ENCODE measurements at places on chromosomes 7 and 10.

GRCh38 chr10:29481906-29482440 lies 152.8 kb downstream of the SVIL start:
- DNase-seq = no peak

GRCh38 chr7:147240468-147240867 lies 1123.9 kb downstream of the CNTNAP2 start:
- DNase-seq = no peak

DNA sequence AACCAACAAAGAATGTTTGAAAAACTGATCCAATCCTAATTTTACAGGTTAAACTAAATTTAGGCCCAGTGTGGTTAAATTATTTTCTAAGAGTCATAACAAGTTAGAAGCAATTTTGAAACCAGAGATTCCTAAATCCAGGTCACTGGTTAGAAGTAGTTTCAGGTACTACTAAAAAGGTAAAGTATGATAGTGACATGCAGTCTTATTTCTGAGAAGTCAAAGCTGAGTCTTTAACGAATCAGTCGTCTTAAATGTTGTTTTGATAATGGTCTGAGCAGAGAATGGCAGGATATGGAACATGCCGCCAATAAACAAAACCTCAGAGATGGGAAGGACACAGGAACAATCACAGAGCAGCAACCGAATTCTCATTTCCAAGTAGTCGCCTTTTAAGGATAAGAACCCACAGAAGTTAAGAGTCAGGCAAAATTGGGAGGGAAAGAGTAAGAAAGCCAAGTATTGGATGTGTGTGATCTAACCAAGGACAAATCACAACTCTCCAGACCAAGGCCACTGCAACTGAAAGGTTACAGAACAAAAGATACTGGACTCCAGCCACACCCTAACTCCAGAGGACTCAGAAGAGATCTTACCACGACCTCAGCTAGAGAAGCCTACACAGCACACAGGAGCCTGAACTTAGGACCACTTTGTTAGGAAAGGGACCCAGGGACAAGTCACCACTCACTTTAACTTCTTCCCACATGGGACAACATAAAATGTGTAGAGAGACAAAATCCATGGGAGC lies 19.7 kb downstream of the TMEM243 start:
- DNase-seq = no peak

DNA sequence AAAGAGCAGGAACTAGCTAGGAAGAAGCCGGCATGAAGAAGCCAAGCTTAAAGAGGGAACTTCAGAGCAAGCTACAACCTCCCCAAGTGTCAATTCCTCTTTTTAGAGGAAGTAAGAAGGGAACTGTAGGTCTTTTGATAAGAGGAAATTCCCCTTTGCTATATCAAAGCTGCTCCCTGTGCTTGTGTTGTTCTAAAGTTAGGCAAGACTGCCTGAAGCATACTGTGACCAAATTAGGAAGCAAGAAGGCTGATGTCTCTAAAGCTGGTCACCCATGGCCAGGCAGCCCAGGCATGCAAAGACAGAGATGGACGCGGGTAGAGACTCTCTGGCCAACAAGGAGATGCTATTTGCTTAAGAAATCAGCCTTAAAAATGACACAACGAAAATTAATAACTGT lies 87.9 kb downstream of the RNF216 start:
- peak; percentile 91 for DNase-seq

- DNase-seq = no peak
Measured at GRCh38 chr10:50280049-50280841, 28.9 kb upstream of the ASAH2 start.

- no peak for DNase-seq
Measured at GRCh38 chr10:7541137-7542087, 125.4 kb downstream of the ITIH5 start.

GRCh38 chr7:17302575-17303142 lies 4.2 kb downstream of the AHR start:
- DNase-seq = no peak

DNA sequence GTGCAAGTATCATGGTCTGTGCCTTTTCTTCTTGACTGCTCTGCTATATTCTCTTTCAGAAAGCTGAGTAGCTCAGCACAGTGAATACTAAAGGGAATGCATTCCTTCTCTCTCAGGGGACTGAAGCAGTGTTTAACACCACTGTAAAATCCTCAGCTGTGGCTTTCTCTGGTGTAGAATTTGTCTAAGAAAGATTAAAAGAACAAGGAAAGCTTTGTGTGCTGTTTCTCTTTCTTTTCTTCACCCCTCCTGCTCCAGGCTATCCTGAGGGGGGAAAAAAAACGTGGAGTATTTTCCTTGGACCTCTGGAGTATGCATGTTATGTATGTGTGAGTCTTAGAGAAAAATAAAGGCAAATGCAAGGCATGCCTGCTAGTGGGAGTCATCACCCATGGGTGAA lies 383.9 kb downstream of the AUTS2 start:
- no peak for DNase-seq

DNA sequence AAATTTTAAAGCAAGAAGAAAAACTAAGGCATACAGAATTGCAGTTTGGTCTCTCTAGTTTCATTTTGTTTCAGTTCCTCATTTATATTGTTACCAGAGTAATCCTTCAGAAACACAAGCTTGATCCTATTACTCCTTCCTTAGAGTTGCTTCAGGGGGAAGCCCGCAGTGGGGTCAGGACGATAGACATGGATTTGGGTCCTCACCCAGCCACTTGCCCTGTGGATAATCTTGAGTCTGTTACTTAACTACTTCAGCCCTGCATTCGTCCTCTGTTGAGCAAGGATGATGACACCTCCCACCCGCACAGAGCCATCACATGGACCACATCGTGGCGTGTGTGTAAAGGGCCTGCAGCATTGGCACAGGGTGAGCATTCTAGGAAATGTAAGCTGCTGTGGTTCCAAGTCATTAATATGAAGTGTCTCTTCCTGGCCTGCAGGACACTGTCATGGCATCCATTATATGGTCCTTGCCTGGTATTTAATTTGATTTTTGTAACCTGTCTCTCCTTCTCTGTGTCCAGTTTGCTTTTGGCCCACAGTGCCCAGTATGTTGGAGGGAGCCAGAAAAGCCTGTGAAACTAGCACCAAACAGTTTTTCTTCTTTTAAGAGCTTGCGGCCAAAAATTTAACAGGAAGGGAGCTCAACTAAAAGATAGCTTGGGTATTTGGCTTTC lies 111.2 kb downstream of the EEPD1 start:
- peak; percentile 61 for DNase-seq

- DNase-seq = no peak
Measured at GRCh38 chr10:59079386-59080226, 96.8 kb upstream of the PHYHIPL start.

- DNase-seq = no peak
Measured at GRCh38 chr10:128855618-128856428, 611.2 kb upstream of the MGMT start.
